ENCODE measurements at places on chromosomes 12 and 14. TPM values are rescaled to one million over a fixed set of nuclear protein-coding genes. Genes with fewer than 3 reads are reported as not detected.

- no peak for DNase-seq
Observed at GRCh38 chr12:55700255-55701018, 7.3 kb downstream of the ITGA7 start.

GRCh38 chr14:50897658-50898175 lies 25.9 kb downstream of the ABHD12B start:
- no peak for DNase-seq

GRCh38 chr12:85866986-85867776 lies 6.9 kb upstream of the NTS start:
- DNase-seq: peak; percentile 48

CFAP54 gene
- 36.9 TPM for total RNA-seq

GPX2 gene
- not detected for total RNA-seq

Data from testis (tissue), 5 donors.